ENCODE measurements at places on chromosomes 7 and 10.

- no peak for DNase-seq
Observed at GRCh38 chr7:140534743-140535142, 55.4 kb upstream of the MKRN1 start.

DNA sequence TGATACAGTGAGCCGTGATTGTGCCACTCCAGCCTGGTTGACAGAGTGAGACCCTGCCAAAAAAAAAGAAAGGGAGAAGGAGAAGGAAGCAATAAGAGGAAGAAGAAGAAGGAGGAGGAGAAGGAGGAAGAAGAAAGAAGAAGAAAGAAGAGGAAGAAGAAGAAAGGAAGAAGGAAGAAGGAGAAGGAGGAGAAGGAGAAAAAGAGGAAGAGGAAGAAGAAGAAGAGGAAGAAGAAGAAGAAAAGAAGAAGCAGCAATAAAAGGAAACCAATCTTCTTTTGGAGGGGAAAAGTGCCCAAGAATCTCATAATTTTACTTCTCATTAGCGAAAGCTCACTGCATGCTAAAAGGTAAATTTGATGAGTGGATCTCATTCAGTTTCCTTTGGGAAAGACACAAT, 85.7 kb upstream of the GLCCI1 start:
- no peak for DNase-seq

DNA sequence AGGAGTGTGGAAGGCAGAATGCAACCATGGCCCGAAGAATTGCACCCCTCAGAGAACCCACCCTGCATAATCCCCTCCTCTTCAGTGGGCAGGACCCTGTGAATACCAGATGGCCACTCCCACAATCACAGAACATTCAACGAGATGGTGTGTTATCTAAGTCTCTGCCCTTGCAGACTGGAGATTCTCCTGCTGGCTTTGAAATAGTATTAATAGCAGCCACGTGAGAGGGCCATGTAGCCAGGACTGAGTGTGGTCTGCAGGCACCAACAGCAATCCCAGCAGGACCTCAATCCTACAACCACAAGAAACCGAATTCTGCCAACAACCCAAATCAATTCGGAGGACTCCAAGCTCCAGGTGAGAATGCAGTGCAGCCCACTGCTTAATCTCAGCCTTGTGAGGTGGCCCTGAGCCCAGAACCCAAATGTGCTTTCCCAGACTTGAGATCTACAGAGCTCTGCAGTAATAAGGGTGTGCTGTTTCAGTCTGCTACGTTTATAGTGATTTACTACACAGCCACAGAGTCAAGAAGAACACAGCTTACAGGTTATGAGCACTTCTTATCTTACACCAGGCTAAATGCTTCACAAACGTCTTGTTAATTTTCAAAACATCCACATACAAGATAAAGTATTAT, 72.1 kb downstream of the VOPP1 start:
- no peak for DNase-seq

DNA sequence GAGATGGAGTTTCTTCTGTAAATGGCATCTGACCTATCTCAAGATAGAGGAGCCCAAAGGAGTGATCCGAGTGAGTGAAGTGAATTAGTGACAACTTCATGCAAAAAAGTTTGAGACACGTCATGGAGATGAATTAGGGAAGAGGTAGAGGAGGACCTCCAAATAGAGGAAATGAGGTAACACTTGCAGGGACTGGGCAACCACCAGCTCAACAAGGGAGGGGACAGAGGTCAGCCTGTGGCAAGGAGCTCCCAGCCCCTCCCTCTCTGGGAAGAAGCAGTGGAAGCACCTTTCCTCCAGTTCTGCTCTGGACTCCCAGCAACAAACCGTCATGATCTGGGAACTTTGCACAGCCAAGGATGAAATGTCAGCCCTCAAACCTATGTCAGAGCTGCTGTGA, 83.5 kb upstream of the IKZF1 start:
- no peak for DNase-seq

DNA sequence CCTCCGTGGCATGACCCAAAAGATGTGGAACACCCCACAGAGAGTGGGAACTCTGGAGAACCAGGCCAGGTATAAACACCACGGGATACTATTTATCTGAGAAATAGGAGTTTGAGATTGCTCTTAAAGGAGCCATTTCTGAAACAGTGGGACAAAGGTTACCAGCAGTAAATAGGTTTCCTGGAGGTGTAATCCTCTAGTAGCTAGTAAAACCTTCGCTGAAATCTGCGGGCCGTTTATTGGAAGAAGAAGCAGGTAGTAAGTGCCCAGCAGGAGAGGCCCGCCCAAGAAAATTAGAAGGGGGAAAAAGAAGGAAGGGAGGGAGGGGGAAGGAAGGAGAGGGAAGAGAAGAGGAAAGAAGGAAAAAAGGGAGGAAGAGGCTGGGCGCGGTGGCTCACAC, 51.6 kb downstream of the CHST3 start:
- no peak for DNase-seq

- no peak for DNase-seq
Observed at GRCh38 chr7:71886046-71886445, 526.1 kb downstream of the CALN1 start.

DNA sequence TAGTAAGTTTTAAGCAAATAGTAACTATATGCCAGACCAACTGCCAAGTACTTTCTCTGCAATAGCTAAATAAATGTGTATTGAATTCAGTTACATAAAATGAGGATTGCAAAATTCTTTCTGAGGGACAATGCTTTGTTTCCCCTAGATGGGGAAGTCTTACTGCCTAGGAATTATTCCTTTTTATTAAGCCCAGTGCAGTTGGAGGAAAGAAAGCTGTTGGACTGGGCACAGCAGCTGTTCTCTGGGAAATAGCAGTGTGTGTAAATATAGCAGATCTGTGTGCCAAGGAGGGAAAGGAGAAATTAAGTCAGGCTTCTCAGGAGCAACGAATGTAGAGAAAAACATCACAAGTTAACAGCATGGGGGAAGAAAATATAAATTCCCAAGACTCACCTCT, 77.1 kb downstream of the SEC23IP start:
- no peak for DNase-seq

GRCh38 chr10:83760142-83760541, 379.2 kb upstream of the GHITM start:
- DNase-seq: no peak

DNA sequence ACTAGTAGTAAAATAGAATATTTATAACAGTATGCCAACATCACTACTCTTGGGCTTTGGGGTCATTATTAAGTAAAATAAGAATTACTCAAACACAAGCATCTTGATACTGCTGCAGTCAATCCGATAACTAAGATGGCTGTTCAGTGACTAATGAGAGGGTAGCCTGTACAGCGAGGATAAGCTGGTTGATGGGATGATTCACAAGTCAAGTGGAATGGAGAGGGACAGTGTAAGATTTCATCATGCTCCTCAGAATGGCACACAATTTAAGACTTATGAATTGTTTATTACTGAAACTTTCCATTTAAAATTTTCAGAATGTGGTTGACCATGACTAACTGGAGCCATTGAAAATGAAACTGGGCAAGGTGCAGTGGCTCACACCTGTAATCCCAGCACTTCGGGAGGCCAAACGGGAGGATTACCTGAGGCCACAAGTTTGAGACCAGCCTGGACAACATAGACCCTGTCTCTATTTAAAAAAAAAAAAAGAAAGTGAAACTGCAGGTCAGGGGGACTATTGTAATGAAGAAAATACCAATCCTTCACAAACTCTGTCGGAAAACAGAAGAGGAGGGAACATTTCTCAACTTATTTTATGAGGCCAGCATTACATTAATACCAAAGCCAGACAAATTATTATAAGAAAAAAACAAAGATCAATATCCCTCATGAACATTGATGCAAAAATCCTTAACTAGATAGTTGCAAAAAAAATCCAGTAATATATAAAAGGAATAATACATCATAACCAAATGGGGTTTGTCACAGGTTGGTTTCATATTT, 11.2 kb downstream of the AVL9 start:
- no peak for DNase-seq

All from stimulated activated CD8-positive, alpha-beta memory T cell treated with anti-CD3 and anti-CD28 coated beads, Interleukin-12 subunit alpha, Interleukin-12 subunit beta, amount 100 ng/mL, for 1 hour (primary cell).